ENCODE measurements at places on chromosomes 12 and 14. TPM values are rescaled to one million over a fixed set of nuclear protein-coding genes. Genes with fewer than 3 reads are reported as not detected.

DNA sequence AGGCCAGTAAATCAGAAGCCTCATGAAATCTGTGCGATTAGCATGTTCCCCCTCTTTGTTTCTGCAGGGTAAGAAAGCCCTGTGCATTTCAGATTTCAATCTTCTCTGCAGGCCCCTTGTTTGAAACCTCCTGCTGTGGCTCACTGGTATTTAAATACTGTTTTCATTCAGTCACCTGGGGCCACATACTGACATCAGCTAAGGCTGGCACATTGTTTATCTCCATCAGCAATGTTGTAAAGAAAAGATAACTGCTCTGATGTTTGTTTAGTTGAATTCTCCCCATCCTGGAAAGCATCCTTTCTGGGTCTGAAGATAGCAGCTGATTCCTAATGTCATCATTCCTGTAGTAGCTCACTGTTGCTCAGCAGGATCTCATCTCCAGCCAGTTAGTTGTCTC, 554.9 kb downstream of the NRXN3 start:
- DNase-seq = no peak

DNA sequence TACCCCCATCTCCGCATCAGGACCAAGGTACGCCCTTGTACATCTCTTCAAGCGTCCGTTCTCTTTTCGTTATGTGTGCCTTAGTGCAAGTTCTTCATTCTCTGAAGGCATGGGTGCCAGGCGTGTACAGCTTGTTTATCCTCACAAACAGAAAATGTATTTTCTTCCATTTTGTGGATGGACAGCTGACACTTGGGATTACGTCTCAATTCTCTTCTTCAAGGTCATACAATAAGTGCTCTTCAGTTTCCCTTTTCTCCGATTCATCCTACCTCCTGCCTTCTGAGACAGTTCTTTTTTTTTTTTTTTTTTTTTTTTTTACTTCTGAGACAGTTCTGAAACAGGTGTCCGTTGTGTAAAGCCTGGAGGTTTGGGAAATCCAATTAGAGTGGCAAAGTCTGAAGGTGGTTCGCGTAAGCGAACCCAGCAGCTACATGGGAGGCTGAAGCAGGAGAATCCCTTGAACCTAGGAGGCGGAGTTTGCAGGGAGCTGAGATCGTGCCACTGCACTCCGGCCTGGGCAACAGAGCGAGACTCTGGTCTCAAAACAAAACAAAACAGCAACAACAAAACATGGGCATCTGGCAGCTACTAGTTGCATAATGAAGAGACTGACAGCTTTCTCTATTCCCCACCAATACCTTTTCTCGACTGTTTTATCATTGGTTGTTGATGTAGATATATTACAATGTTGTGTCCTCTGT, 734 bp downstream of the COX6A1 start:
- DNase-seq = no peak

- peak; percentile 42 for DNase-seq
These were observed 64.9 kb upstream of the STRN3 start for GRCh38 chr14:31090883-31091764.

DNA sequence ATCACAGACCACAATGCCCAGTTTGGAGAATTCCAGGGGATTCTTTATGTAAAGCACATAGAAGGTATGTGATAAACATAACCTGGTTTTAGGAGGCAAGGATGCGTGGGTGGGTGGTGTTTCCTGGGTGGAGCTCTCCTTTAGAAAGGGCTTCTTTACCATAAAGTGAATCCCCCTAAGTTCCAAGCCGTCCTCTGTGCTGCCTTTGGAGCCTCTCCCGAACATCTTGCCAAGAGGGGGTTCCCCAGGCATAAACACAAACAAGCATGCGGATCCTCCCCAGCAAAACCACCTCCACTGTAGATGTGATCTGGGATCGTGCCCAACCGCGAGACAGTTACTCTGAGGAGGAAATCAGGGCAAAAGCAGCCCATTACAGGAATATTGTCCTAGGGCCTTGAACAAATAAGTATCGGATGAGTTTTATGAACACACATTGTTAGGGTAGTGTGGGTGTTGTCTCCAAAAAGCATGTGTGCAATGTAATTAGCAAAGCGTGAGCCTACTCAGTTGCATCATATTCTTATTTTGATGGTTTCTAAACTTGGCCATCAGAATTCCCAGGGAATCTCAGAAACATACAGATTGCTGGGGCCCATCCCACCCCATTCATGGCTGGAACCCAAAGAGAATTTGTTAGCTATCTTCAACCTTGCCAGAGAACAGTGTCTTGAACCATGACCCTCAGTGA, 48.8 kb upstream of the CORO1C start:
- no peak for DNase-seq

DNA sequence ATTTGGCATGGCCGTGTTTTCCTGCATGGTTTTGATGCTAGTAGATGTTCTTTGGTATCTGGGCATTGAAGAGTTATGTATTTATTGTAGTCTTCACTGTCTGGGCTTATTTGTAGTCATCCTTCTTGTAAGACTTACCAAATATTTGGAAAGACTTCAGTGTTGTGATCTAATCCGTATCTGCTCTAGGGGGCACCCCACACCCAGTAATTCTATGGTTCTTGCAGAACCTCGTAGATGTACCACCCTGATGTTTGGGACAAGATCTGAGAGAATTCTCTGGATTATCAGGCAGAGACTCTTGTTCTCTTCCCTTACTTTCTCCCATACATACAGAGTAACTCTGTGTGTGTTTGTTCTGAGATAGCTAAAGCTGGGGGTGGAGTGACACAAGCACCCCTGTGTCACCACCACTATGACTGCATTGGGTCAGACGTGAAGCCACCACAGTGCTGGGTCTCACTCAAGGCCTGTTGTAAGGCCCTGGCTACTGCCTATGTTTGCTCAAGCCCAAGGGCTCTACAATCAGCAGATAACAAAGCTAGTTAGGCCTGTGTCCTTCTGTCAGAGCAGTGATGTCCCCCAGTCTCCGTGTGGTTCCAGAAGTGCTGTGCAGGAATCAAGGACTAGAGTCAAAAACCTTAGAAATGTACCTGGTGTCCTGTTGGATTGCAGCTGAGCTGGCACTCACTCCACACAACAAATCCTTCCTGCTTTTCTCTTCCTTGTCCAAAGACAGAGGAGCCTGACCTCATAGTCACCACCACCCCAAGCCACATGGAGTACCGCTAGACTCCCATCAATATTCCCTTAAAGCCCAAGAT, 9.6 kb downstream of the RDH16 start:
- no peak for DNase-seq

DNA sequence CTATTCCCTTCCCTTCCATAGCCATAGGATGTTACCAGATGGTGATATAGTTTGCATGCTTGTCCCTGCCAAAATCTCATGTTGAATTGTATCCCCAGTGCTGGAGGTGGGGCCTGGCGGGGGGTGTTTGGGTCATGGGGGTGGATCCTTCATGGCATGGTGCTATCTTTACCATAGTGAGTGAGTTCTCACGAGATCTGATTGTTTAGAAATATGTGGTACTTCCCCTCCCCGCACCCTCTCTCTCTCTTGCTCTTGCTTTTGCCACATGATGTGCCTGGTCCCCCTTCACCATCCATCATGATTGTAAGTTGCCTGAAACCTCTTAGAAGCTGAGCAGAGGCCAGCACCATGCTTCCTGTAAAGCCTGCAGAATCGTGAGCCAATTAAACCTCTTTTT, 181.3 kb downstream of the CAND1 start:
- no peak for DNase-seq

DNA sequence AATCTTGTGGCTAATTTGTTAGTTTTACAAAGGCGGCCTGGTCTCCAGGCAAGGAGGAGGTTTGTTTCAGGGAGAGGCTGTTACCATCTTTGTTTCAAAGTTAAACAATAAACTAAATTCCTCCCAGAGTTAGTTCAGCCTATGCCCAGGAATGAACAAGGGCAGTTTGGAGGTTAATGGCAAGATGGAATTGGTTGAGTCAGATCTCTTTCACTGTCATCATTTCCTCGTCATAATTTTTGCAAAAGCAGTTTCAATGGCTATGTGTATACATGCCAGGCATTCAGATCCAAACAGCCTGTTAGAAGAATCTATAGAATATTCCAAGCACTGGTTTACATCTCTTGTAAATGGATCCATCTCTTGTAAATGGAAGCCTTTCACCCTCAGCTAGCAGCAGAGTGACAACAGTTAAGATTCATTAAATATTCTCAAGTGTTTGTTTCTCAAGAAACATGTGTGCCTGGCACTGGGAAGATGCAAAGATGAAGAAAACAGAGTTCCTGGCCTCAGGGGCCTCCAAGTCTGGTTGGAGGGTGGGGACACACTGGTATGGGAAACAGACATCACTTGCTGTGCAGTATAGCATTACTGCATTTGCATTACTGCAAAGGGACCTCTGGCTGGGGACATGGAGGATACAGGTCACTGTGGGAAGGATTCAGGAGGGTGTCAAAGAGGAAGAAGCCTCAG, 65.8 kb downstream of the RIN3 start:
- DNase-seq = no peak

GRCh38 chr12:7142056-7142644, 12.0 kb downstream of the CLSTN3 start:
- DNase-seq = no peak

ASCL1 gene
- not detected for total RNA-seq

DNA sequence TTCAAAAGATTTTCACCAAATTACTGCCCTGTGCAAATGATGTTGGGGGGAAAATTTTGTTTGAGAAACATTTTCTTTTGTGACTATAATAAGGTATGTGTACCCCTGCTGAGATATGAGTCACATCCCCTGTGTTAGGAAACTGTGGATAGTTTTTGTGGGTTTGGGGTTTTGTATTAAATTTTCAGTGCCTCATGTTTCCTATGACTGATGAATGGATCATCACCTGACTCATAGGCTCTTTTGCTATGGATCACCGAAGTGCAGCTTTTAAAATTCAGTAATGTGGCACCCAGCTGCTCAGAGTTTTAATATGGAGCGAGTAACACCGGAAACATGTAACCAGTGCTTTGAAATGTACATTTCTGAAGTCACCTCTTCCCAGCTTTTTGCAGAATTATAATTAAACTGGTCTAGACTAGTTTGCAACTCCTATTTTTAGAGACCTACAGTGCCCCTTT, 167.4 kb upstream of the HMGA2 start:
- no peak for DNase-seq

CEBPE gene
- total RNA-seq = 0.20 TPM

PRIMA1 gene
- 5.0 TPM for total RNA-seq

PTCSC3 gene
- total RNA-seq = not detected

DNA sequence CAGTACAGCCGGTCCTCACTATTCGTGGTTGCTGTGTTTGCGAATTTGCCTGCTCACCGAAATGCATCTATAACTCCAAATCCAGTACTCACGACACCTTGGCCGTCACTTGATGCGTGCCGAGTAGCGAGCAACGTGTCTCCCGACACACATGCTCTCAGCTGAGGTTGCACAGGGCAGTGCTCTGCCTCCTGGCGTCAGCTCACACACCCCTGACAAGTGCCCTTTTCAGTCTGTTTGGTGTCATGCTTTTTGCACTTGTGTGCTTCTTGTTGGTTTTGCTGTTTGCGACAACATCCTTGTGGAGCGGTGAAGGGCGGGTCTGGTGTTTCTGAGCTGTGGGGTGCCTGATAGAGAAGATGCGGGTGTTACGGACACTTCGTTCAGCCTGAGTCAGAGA, 110.4 kb upstream of the RFLNA start:
- no peak for DNase-seq

Measured in mucosa of gallbladder (tissue), 1 donor.